ENCODE measurements at places on chromosomes 13 and 19.

GRCh38 chr19:54696117-54696548 lies 28.1 kb upstream of the KIR3DL3 start:
- no peak for DNase-seq

GRCh38 chr13:113535381-113535781 lies 44.9 kb upstream of the DCUN1D2 start:
- DNase-seq, result no peak

GRCh38 chr13:47726394-47726793 lies 274.7 kb downstream of the SUCLA2 start:
- no peak for DNase-seq

- DNase-seq, result no peak
Measured at GRCh38 chr13:36344886-36345437, 1.2 kb downstream of the SPART start.

- DNase-seq, result no peak
Measured at GRCh38 chr19:53908935-53909415, at the start of gene CACNG7. Gene CACNG7, plus strand, starts transcription at chr19:53909278. Its CDS starts 3,554 bp downstream, at chr19:53912832.

All from stimulated activated CD8-positive, alpha-beta memory T cell treated with anti-CD3 and anti-CD28 coated beads, Interleukin-4, amount 100 ng/mL, for 1 hour (primary cell).